ENCODE measurements at places on chromosomes 2 and 18. TPM values are rescaled to one million over a fixed set of nuclear protein-coding genes. Genes with fewer than 3 reads are reported as not detected.

- no peak for DNase-seq
- no peaks in the 10 kb centered on the region for H3K27me3 ChIP-seq
- H3K4me3 ChIP-seq, result no peak overlapping the region
- H3K27ac ChIP-seq, result no peak overlapping the region
Measured at GRCh38 chr2:72108121-72108520, 39.5 kb downstream of the CYP26B1 start.

DNA sequence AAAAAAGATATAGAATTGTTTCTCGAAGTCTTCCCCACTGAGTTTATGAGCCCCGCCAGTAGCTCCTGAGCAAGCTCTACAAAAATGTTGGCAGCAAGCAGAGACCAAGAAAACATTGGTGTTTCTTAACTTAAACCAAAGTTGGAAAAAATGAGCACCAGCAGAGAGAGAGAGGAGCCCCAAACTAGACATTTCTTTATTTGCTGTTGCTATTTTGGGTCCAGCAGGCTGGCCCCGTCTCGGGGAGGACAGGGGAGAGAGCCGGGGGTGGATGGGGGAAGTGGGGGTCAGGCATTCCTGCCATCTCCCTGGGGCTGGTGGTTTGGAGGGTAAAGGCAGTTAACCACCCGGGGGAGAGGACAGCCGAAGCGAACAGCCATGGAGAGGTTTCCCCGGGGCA, 113.0 kb downstream of the DYSF start:
- no peak for DNase-seq
- no peak overlapping the region for H3K27ac ChIP-seq
- no peaks in the 10 kb centered on the region for H3K4me1 ChIP-seq
- no peak overlapping the region for H3K4me3 ChIP-seq
- no peaks in the 10 kb centered on the region for H3K36me3 ChIP-seq

GRCh38 chr18:79214056-79214455, 144.9 kb downstream of the ATP9B start:
- no peak overlapping the region for H3K4me3 ChIP-seq
- no peaks in the 10 kb centered on the region for H3K4me1 ChIP-seq
- no peaks in the 10 kb centered on the region for H3K27me3 ChIP-seq
- DNase-seq, result no peak
- no peak overlapping the region for H3K27ac ChIP-seq

- H3K4me1 ChIP-seq, result no peaks in the 10 kb centered on the region
- no peak overlapping the region for H3K4me3 ChIP-seq
- no peak overlapping the region for H3K27ac ChIP-seq
- DNase-seq, result peak; percentile 30
- H3K36me3 ChIP-seq, result no peaks in the 10 kb centered on the region
Measured at GRCh38 chr2:37982147-37982582, 57.1 kb downstream of the RMDN2 start.

Gene ASB18
- total RNA-seq, result not detected

GRCh38 chr2:71637736-71638135, 184.4 kb downstream of the DYSF start:
- no peak overlapping the region for H3K4me3 ChIP-seq
- no peak overlapping the region for H3K27ac ChIP-seq
- no peak for DNase-seq
- H3K36me3 ChIP-seq, result no peaks in the 10 kb centered on the region

Gene CXCR1
- not detected for total RNA-seq

Gene KCNS3
- total RNA-seq, result not detected

DNA sequence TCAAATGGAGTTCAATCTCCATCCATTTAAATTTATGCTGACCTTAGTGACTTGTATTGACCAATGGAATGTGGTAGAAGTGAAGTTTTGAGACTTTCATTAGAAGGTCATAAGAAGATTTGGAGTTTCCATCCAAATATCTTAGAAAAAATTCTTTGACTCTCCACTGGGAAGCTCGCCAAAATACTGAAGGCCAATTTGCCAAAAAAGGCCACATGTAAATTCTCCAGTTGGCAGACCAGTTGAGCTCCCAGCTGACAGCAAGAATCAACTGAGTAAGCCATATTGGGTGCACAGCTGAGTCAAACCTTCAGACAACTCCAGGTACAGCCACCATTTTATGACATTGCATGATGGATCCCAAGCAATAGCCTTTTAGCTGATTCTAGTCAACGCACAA, 228.3 kb upstream of the SETBP1 start:
- no peak overlapping the region for H3K4me3 ChIP-seq
- DNase-seq, result no peak
- H3K4me1 ChIP-seq, result no peaks in the 10 kb centered on the region
- no peaks in the 10 kb centered on the region for H3K36me3 ChIP-seq
- H3K27ac ChIP-seq, result no peak overlapping the region
- H3K27me3 ChIP-seq, result no peaks in the 10 kb centered on the region

Measured in GM12878 (cell line).